ENCODE measurements at places on chromosomes 11 and 22.

DNA sequence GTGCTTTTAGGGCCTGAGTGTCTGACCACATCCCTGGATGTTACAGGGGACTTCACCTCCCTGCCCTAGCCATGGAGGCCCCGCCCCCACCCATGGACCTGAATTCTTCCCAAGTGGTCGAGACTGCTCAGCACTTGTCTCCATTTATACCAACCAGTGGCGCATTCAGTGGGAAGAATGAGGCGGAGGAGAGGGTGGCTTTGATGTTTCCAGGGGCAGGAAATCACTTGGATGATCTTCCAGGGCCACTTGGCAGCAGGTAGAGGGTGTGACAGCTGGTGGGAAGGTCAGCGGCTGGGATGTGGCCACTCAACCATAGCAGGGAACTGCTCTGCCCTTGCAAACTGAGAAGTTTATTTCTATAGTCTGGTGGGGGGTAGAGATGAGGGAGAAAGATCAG lies 155.1 kb upstream of the BLID start:
- no peak overlapping the region for H3K4me3 ChIP-seq
- no peak overlapping the region for H3K27ac ChIP-seq
- H3K36me3 ChIP-seq, result no peaks in the 10 kb centered on the region
- DNase-seq, result no peak

DNA sequence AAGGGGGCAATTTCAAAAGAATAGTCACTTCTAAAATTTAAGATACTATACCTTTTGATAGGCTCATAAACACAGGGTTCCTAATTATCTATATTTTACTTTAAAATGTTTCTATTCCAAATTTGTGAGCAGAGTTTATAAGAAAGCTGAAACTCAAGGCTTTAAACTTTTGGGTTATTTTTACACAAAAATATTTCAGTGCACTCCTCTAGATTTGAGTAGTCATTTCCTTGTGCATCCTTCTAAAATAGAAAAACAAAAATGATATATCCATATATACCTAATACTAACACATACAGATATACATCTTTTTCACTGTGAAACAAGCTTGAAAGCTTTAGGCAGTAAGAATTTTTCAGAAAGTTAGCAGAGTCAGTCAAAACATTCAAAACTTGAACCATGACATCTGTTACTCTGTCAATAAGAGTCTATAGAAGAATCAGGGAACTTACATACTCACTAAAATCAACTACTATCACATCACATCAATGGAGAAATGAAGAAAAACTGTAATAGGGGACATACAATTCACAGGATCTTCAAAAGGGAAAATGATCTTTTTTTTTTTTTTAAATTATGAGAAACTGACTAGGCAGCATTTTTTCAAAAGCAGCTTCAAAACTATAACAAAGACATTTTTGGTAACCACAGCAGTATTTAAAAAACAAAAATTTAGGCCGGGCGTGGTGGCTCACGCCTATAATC lies 5.1 kb downstream of the PHF21A start:
- peaks cover 13% of the 10 kb centered on the region for H3K4me1 ChIP-seq
- no peak overlapping the region for H3K4me3 ChIP-seq
- H3K27me3 ChIP-seq, result no peaks in the 10 kb centered on the region
- no peak for DNase-seq
- H3K36me3 ChIP-seq, result no peaks in the 10 kb centered on the region

- H3K36me3 ChIP-seq, result no peaks in the 10 kb centered on the region
- H3K4me3 ChIP-seq, result no peak overlapping the region
- no peak for DNase-seq
- H3K27me3 ChIP-seq, result peaks cover 19% of the 10 kb centered on the region
- no peaks in the 10 kb centered on the region for H3K4me1 ChIP-seq
These were observed 5.3 kb downstream of the LGALS12 start for GRCh38 chr11:63511048-63511748.

GRCh38 chr11:117519590-117519989 lies 191.9 kb downstream of the CEP164 start:
- H3K36me3 ChIP-seq, result no peaks in the 10 kb centered on the region
- H3K27me3 ChIP-seq, result peaks cover 4% of the 10 kb centered on the region
- H3K27ac ChIP-seq, result no peak overlapping the region
- H3K4me1 ChIP-seq, result no peaks in the 10 kb centered on the region

Data from neuronal stem cell (in vitro differentiated cells).